ENCODE measurements at places on chromosomes 7 and 10. TPM values are rescaled to one million over a fixed set of nuclear protein-coding genes. Genes with fewer than 3 reads are reported as not detected.

UCN3 gene
- total RNA-seq, result not detected

OPALIN gene
- not detected for total RNA-seq

KNDC1 gene
- total RNA-seq, result not detected

TSPAN13 gene
- total RNA-seq, result 35.8 TPM

CPA2 gene
- total RNA-seq, result not detected

RAMP3 gene
- total RNA-seq, result not detected

SPDYE11 gene
- not detected for total RNA-seq

NME8 gene
- total RNA-seq, result not detected

ADAM22 gene
- total RNA-seq, result 0.07 TPM

NUTM2E gene
- not detected for total RNA-seq

TDRD1 gene
- 0.28 TPM for total RNA-seq

FGFBP3 gene
- total RNA-seq, result 0.42 TPM

TAS2R5 gene
- 0.79 TPM for total RNA-seq

CNPY1 gene
- not detected for total RNA-seq

BAIAP2L1 gene
- 29.0 TPM for total RNA-seq

TUBAL3 gene
- total RNA-seq, result 0.35 TPM

GRID2IP gene
- 0.21 TPM for total RNA-seq

ELAPOR2 gene
- 4.7 TPM for total RNA-seq

GPNMB gene
- 0.98 TPM for total RNA-seq

TAS2R4 gene
- 0.42 TPM for total RNA-seq

SPDYE6 gene
- total RNA-seq, result not detected

AVPI1 gene
- total RNA-seq, result 65.2 TPM

ARHGEF5 gene
- 40.6 TPM for total RNA-seq

METTL2B gene
- total RNA-seq, result 29.0 TPM

PRLHR gene
- not detected for total RNA-seq

ERCC6 gene
- total RNA-seq, result 14.8 TPM

All from airway epithelial cell (primary cell).